ENCODE measurements at places on chromosomes 6 and 20.

GRCh38 chr6:160028487-160029275, 59.8 kb downstream of the IGF2R start:
- DNase-seq: no peak

GRCh38 chr20:6715401-6715941, 52.0 kb upstream of the BMP2 start:
- DNase-seq: no peak

DNA sequence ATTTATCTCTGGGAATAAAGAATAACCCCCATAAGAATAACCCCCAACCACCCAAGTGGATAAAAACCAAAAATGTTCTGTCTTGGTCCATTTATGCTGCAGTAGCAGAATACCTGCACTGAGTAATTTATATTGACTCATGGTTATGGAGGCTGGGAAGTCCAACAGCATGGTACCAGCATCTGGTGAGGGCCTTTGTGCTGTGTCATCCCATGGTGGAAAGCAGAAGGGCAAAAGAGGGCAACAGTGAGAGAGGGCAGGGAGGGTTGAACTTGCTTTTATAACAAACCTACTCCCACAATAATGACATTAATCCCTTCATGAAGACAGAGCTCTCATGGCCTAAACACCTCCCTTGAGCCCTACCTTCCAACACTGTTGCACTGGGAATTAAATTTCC, 133.7 kb downstream of the ERMARD start:
- no peak for DNase-seq

GRCh38 chr6:2899596-2899995, 3.5 kb downstream of the SERPINB9 start:
- no peak for DNase-seq

- no peak for DNase-seq
These were observed 882 bp upstream of the FAM184A start for GRCh38 chr6:119079283-119079809.

- DNase-seq: no peak
These were observed 251.8 kb upstream of the CITED2 start for GRCh38 chr6:139625998-139626975.

DNA sequence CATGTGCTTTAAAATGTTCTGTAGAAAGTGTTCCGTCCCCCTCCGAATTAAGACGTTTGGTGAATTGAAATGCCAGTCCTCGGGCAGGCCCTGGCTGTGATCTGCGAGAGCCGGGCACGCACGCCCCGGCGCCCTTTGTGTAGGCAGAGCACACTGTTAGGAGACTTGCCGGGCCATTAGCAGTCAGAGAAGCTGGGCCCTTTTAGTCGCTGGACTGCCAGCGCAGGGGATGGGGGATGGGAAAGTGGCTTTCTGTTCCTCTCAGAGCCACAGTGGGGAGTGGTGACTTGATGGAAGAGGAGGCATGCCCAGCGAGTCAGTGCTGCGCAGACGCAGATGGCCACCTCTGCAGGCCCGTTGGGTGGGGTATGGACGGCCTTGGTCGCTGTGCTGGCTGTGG, 2.2 kb downstream of the PPP1R3G start:
- DNase-seq: no peak

GRCh38 chr20:58995461-58996225, 11.4 kb downstream of the CTSZ start:
- no peak for DNase-seq

DNA sequence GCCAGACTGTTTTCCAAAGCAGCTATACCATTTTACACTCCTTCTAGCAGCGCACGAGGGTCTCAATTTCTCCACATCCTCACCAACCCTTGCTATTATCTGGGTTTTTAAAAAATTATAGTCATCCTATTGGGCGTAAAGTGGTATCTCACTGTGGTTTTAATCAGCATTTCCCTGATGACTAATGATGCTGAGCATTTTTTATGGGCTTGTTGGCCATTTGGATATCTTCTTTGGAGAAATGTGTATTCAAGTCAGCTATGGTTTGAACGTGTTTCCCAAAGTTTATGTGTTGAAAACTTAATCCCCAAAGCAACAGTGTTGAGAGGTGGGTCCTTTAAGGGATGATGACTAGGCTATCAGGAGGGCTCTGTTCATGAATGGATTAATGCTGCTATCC, 6.7 kb downstream of the MCUR1 start:
- no peak for DNase-seq

DNA sequence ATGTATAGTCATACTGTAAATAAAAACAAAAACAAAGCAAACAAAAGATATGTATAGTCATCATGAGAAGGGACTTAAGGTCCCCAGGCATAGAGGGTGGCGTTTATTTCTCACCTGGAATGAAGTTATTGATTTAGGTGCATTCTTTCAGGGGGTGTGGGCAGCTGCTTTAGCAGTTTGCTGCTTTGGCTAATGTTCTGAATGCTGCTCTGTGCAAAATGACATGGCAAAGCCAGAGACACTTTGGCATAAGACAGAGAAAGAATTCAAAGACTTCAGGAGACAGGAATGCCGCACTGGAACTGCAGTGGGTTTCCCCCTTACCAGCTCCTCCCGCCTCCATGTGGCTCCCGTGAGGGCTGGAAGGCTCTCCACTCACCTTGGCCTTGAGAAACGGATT, 36.4 kb upstream of the NELFCD start:
- no peak for DNase-seq

DNA sequence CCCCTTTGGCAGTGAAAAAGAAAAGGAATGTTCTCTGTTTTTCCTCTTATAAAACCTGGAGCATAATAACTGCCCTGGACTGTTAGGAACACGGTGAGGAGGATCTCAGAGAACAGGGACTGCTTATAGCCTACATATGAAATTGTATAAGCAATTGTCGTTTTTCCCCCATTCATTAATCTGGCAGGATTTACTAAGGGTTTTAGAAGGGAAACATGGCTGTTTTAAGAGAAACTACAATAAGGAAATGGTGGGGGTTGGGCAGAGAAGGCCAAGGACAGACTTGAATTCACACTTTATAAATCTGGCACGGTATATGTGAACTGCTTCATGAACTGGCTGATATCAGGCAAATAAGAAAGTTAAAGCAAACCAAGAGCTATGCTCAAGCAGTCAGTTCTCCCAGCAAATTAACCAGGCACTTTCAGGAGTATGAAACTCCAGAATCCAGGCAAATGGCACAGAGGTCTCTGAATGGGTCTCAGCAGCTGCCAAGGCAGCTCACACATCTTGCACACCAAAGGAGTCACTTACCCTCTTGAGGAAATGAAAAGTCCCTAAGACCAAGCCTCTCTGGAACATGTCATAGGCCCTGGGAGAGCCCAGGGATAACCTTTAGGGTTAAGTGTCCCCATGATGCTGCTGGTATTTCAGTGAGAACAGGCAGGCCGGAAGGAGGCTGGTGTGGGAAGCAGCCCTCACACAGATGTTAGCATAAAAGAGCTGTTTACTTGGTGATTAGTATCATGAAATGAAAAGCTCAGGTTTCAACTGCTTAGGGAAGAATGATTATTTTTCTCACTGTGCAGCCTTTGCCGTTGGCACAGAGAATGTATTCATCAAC, 260.5 kb upstream of the MARCKS start:
- DNase-seq: no peak

DNA sequence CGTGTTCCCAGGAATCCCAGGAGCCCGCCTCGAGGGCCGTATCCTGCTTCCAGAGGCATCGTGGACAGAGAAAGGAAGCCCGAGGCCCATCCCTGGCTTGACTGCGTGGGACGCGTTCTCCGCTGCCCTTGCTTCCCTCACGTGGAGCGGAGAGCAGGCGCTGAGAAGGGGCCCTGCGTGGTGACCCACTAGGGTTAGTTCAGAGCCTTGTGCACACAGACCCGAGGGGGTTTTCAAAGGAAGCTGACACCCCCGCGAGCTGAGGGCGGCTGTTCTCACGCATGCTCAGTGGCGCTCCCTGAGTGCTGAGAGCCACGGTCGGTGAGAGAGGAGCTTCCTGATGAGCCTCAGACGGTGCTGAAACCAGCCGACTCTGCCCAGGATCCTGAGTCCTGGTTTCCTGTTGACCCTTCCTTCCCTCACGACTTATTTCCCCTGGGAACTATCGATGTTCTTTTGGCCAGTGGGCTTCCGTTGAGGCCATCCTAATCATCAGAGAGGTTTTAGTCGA, 28.9 kb upstream of the CCR6 start:
- DNase-seq: no peak

Measured in stimulated activated CD4-positive, alpha-beta T cell treated with anti-CD3 and anti-CD28 coated beads, TNF-alpha, amount 100 ng/mL, for 1 hour (primary cell).